Thyroid gland (tissue), 4 donors: ENCODE measurements at places on chromosomes 3 and 15. TPM values are rescaled to one million over a fixed set of nuclear protein-coding genes. Genes with fewer than 3 reads are reported as not detected.

DNA sequence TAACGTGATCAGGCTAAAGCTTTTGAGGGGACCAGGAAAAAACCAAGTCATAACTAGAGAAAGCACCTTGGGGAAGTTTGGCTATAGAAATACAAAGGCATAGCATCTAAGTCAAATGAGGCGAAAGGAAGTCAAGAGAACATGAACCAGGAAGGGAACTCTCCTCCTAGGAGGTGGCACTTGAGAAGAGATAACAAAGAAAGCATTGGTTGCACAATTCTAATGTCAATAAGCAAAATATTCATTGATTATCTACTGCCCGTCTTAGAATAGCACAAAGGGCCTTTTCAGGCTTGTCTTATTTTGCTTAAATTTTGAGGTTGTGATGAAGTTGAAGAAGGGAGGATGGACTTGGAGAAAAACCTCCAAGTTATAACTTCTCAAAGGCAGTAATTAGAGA is 73.4 kb downstream of the ALCAM start:
- H3K4me1 ChIP-seq, result no peaks in the 10 kb centered on the region
- H3K36me3 ChIP-seq, result no peaks in the 10 kb centered on the region
- H3K4me3 ChIP-seq, result no peak overlapping the region

DNA sequence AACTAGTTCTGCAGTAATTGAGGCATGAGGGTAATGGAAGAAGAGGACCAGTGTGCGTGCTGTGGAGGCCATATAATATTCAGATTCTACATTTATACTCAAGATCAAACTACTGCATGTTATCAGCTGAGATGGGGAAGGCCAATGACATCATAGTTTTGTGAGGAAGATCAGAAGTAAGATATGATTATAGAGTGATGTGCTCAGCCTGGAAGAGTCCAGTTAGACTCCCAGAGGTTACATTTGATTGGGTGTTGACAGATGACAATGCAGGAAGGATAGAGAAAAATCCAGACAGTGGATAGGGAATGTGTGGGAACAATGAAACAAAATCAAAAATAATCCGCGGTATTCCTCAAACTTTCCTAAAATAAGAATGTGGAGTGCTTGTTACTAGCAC is 35.4 kb downstream of the GOLIM4 start:
- H3K27me3 ChIP-seq, result no peaks in the 10 kb centered on the region
- H3K4me3 ChIP-seq, result no peak overlapping the region
- no peak overlapping the region for H3K27ac ChIP-seq
- H3K36me3 ChIP-seq, result no peaks in the 10 kb centered on the region
- no peaks in the 10 kb centered on the region for H3K4me1 ChIP-seq

ITPKA gene
- not detected for total RNA-seq

DNA sequence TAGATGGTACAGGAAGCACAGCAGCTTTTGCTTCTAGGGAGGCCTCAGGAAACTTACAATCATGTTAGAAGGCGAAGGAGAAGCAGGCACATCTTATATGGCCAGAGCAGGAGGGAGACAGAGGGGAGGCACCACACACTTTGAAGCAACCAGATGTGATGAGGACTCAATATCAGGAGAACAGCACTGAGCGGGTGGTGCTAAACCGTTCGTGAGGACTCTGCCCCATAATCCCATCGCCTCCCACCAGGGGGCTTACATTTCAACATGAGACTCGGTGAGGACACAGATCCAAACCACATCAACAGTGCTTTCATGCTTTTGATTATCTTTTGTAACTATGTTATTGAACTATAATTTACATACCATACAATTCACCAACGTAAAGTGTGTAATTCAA is 7.6 kb upstream of the TMEM44 start:
- peaks cover 10% of the 10 kb centered on the region for H3K36me3 ChIP-seq
- H3K4me1 ChIP-seq, result peaks cover 4% of the 10 kb centered on the region
- H3K27ac ChIP-seq, result peak overlapping the region; percentile 23
- H3K4me3 ChIP-seq, result no peak overlapping the region

DNA sequence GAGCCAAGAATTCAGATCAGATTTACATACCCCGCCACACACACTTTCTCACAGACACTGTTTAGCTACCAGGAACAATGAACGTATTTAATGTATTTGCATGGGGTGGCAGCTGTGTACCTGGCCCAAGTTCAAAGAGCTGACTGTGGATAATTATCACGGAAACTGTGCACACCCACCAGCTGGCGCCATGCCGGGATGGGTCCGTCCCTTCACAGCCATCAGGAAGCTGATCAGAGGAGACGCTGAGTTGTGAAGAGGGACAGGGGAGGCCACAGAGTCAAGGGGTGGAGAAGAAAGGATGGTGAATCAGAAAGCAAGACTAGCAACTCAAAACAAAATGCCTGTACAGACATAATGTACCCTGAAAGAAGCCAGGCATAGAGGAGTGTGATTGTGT is 13.1 kb upstream of the PLA2G4D start:
- no peak overlapping the region for H3K27ac ChIP-seq

GRCh38 chr3:14623569-14624051 is 28.0 kb upstream of the CCDC174 start:
- no peaks in the 10 kb centered on the region for H3K36me3 ChIP-seq
- DNase-seq, result no peak
- peaks cover 5% of the 10 kb centered on the region for H3K4me1 ChIP-seq
- H3K4me3 ChIP-seq, result no peak overlapping the region
- no peak overlapping the region for H3K27ac ChIP-seq

DNA sequence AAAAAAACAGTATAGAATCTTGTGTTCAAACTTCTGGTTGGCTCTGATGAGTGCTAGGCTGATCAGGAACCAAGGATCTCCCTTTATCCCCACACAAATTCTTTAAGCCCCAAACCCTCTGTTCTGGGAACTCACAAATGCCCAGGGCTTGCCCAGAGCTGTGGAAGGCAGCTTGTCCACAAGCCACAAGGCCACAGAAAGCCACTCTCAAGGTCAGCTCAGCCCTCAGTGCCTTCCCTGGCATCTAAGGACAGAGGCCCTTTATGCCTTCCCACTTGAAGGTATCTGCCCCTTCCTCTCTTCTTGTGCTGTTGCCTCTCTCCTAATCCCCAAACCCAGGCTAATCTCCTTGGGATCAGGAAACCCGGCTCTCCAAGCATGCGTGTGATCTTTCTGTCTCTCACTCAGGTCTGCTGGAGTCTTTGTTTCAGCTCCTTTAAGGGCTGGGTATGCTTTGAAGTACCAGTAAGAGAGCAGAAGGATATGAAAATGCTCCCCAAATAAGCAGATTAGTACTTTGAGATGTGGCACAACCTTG is 145.0 kb upstream of the TRIM42 start:
- no peak overlapping the region for H3K4me3 ChIP-seq
- no peak overlapping the region for H3K27ac ChIP-seq
- H3K27me3 ChIP-seq, result no peaks in the 10 kb centered on the region
- H3K36me3 ChIP-seq, result no peaks in the 10 kb centered on the region
- DNase-seq, result no peak
- no peaks in the 10 kb centered on the region for H3K4me1 ChIP-seq

DNA sequence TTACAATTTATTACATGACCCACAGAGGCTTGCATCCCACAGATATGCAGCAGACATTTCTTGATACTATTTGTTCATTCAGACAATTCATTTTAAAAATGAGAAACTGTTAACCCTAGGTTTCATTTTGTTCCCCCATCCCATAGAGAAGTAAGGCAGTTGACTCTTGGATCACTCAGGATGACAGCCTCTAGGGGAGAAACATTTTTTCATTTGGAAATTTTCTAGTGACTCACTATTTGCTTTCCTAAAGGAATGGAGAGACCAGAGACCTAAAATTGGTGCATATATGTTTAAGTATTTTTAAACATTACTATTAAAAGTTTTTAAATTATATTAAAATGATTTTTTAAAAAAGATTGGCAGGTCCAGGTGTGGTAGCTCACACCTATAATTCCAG is 19.5 kb upstream of the PHC3 start:
- no peak overlapping the region for H3K4me3 ChIP-seq
- DNase-seq, result no peak
- no peaks in the 10 kb centered on the region for H3K4me1 ChIP-seq
- H3K27ac ChIP-seq, result no peak overlapping the region
- no peaks in the 10 kb centered on the region for H3K27me3 ChIP-seq
- no peaks in the 10 kb centered on the region for H3K36me3 ChIP-seq

- H3K4me3 ChIP-seq, result no peak overlapping the region
- no peaks in the 10 kb centered on the region for H3K36me3 ChIP-seq
- H3K4me1 ChIP-seq, result peaks cover 7% of the 10 kb centered on the region
These were observed 16.4 kb downstream of the SLCO2A1 start for GRCh38 chr3:134013280-134013679.

GRCh38 chr3:8761866-8762265 is 7.5 kb downstream of the OXTR start:
- no peak for DNase-seq
- H3K4me1 ChIP-seq, result no peaks in the 10 kb centered on the region
- no peaks in the 10 kb centered on the region for H3K36me3 ChIP-seq
- no peak overlapping the region for H3K4me3 ChIP-seq
- H3K27me3 ChIP-seq, result no peaks in the 10 kb centered on the region

- DNase-seq, result no peak
- H3K27ac ChIP-seq, result no peak overlapping the region
- no peaks in the 10 kb centered on the region for H3K4me1 ChIP-seq
- H3K4me3 ChIP-seq, result no peak overlapping the region
These were observed 68.4 kb downstream of the MEGF11 start for GRCh38 chr15:66184936-66185790.

KCNMB3 gene
- total RNA-seq, result 4.5 TPM

GRCh38 chr15:101004986-101005747 is 86.0 kb downstream of the LRRK1 start:
- no peaks in the 10 kb centered on the region for H3K4me1 ChIP-seq
- H3K4me3 ChIP-seq, result no peak overlapping the region
- H3K27me3 ChIP-seq, result no peaks in the 10 kb centered on the region
- no peaks in the 10 kb centered on the region for H3K36me3 ChIP-seq
- DNase-seq, result no peak

DNA sequence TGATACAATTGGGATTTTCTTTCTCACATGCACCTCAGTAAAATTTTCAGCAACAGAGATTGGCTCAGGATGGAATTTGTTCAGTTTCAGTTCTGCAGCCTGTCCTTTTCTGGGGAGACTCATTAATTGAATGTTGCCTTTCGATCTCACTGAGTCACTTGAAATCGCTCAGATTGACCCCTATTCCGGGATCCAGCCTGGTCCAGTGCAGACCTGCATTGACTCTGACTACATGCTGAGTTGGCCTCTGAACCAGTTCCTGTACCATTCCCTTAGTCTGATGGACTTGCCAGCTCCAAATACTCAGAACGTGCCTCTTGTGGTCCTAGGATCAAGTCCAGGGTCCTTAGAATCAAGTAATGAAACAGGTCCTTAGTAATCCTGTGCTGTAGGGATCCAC is 9.4 kb downstream of the IGF1R start:
- no peaks in the 10 kb centered on the region for H3K36me3 ChIP-seq
- no peaks in the 10 kb centered on the region for H3K27me3 ChIP-seq
- no peak overlapping the region for H3K27ac ChIP-seq

DNA sequence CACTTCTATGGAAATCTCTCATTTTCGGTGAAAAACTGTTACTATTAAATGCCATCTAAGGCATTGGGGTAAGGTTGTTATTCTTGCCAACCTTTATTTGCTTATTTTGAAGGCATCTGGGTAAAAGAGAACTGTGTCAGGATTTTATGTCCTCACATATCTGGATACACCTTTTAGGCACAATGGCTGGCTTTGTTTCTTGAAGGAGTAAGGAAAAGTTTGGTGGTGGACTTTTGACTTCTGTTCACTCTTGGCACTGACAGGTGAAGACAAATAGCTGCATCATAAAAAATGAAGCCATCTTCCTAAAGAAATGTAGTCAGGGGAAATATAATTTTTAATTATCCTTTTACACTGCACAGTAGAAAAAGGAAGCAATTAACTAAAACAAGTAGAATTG is 310.0 kb downstream of the CNTN3 start:
- DNase-seq, result no peak
- no peaks in the 10 kb centered on the region for H3K27me3 ChIP-seq
- no peaks in the 10 kb centered on the region for H3K4me1 ChIP-seq

- peaks cover 40% of the 10 kb centered on the region for H3K36me3 ChIP-seq
- H3K27me3 ChIP-seq, result no peaks in the 10 kb centered on the region
- no peak overlapping the region for H3K27ac ChIP-seq
- no peak overlapping the region for H3K4me3 ChIP-seq
- H3K4me1 ChIP-seq, result no peaks in the 10 kb centered on the region
- peak; percentile 49 for DNase-seq
These were observed 9.1 kb downstream of the MRPS11 start for GRCh38 chr15:88476635-88477060.

- H3K4me1 ChIP-seq, result peaks cover 10% of the 10 kb centered on the region
- peak; percentile 85 for DNase-seq
- H3K27me3 ChIP-seq, result no peaks in the 10 kb centered on the region
- H3K4me3 ChIP-seq, result no peak overlapping the region
- H3K36me3 ChIP-seq, result no peaks in the 10 kb centered on the region
- peak overlapping the region; percentile 28 for H3K27ac ChIP-seq
These were observed 30.4 kb upstream of the FBLN2 start for GRCh38 chr3:13518516-13518953.

ROPN1 gene
- total RNA-seq, result 0.54 TPM

POLQ gene
- 0.10 TPM for total RNA-seq

- peak; percentile 70 for DNase-seq
- H3K4me1 ChIP-seq, result peaks cover 9% of the 10 kb centered on the region
- no peak overlapping the region for H3K4me3 ChIP-seq
- H3K27me3 ChIP-seq, result no peaks in the 10 kb centered on the region
These were observed 6.7 kb downstream of the ZBTB47 start for GRCh38 chr3:42660131-42660715.

GRCh38 chr15:62553911-62554563 is 389.0 kb upstream of the C2CD4B start:
- H3K4me1 ChIP-seq, result peaks cover 23% of the 10 kb centered on the region
- no peaks in the 10 kb centered on the region for H3K36me3 ChIP-seq
- no peak for DNase-seq
- H3K4me3 ChIP-seq, result no peak overlapping the region
- no peaks in the 10 kb centered on the region for H3K27me3 ChIP-seq

- no peaks in the 10 kb centered on the region for H3K27me3 ChIP-seq
- H3K4me3 ChIP-seq, result no peak overlapping the region
- H3K27ac ChIP-seq, result no peak overlapping the region
- no peaks in the 10 kb centered on the region for H3K4me1 ChIP-seq
- no peak for DNase-seq
These were observed 131.4 kb downstream of the ADAMTS17 start for GRCh38 chr15:100210338-100210737.

GOLGA6L26 gene
- total RNA-seq, result not detected

RAMAC gene
- 18.7 TPM for total RNA-seq

GRCh38 chr3:104245981-104246380 is 1120.7 kb upstream of the ALCAM start:
- no peaks in the 10 kb centered on the region for H3K27me3 ChIP-seq
- no peaks in the 10 kb centered on the region for H3K4me1 ChIP-seq
- no peak overlapping the region for H3K4me3 ChIP-seq
- H3K27ac ChIP-seq, result no peak overlapping the region
- no peak for DNase-seq
- H3K36me3 ChIP-seq, result no peaks in the 10 kb centered on the region
